ENCODE measurements at places on chromosomes 1 and 21.
A peak's percentile ranks its signal among the peaks of the same experiment; 100 is the strongest.

GRCh38 chr1:85313888-85314696, 37.7 kb upstream of the BCL10 start:
- no peak for DNase-seq

- DNase-seq, result no peak
Observed at GRCh38 chr1:58789322-58789856, 5.5 kb upstream of the JUN start.

DNA sequence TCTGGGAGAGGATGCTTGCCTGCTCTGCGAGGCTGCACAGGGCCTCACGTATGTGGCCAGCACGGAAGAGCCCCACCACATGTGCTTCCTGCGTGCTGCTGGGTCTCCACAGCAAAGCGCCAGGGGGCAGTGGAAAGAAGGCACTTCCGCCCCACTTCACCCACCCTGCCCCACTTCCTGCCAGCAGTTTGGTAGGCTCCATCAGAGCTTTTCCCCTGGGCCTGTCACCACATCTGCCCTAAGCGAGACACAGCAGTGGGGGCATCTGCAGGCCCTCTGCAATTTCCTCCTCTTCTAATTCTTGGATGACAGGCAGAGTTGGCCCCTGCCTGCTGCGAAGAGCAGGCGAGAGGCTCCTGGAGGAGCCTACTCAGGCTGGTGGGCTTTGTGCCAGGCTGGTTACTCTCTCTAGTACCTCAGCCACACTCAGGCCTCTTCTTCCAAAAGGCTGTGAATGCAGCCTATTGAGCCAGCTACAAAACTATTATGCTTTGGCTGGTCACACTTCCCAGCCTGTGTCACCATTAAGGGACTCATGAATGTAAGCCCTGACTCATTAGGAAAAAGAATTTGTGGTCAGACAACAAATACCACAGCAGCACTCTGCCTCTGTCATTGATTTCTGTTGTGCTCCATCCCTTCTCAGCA, 25.0 kb downstream of the CD244 start:
- DNase-seq, result peak; percentile 41

GRCh38 chr1:1315435-1315954, 7.1 kb downstream of the PUSL1 start:
- DNase-seq, result no peak

GRCh38 chr1:90605070-90605469, 112.0 kb downstream of the BARHL2 start:
- DNase-seq, result no peak

GRCh38 chr1:241767737-241768136, 80.3 kb upstream of the EXO1 start:
- no peak for DNase-seq

DNA sequence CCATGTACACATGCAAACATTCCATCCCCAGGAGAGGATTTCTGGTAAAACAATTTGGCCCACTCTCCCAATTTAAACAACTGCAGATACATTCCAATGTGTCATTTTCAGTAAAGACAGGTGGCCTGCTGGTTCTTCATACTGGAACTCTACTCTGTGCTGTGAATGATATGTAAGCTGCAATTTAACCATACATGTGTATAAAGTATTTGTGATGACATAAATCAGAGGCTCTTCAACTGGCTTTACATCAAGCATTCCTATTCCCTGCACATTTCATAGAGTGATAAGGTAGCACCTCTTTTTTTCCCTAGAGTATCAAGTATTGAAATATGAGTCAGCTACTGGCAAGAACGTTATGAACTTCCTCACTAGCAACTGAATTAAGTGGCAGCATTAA, 649.5 kb upstream of the ADGRL2 start:
- no peak for DNase-seq

GRCh38 chr1:94239796-94240195, 2.4 kb upstream of the ARHGAP29 start:
- no peak for DNase-seq

GRCh38 chr1:1430114-1430982, 5.1 kb upstream of the VWA1 start:
- no peak for DNase-seq

- DNase-seq, result no peak
Observed at GRCh38 chr1:7584643-7585042, 186.5 kb upstream of the VAMP3 start.

GRCh38 chr1:44032170-44032790, 1.0 kb upstream of the SLC6A9 start:
- DNase-seq, result no peak

DNA sequence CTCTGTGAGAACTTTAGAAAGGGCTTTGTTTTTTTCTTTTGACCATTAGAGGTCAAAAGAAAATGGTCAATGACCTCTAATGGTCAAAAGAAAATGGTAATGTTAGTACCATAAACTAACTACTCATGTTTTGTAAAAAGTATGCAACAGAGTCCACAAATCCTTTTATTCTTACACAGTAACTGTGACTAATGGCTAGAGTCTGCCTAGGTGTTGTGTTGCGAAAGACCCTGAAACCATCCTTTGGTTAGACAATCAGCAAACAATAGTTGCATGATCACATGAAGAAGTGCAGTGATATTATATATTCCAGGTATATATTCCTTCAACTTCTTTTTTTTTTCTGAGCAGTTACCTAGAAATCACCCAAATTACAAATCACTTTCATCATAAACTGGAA, 40.9 kb downstream of the NEGR1 start:
- no peak for DNase-seq

DNA sequence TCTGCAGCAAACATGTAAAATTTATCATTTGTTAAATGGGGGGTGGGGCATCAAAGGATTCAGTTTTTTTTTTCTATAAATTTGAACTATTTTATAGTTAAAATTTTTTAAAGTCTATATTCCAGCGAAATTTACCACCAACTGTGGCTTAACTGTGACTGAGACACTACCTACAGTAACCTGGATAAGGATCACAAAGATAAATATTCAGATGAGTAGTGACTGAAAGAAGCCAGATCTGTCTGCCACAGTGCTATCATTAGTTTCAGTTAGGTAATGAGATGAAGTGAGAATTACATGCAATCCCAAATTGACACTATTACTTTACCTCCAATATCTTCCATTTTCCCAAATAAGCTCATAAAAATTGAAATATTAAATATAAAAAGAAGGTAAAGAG, 5.4 kb downstream of the SPATA6 start:
- no peak for DNase-seq

GRCh38 chr1:184188037-184188436, 136.5 kb downstream of the TSEN15 start:
- no peak for DNase-seq

DNA sequence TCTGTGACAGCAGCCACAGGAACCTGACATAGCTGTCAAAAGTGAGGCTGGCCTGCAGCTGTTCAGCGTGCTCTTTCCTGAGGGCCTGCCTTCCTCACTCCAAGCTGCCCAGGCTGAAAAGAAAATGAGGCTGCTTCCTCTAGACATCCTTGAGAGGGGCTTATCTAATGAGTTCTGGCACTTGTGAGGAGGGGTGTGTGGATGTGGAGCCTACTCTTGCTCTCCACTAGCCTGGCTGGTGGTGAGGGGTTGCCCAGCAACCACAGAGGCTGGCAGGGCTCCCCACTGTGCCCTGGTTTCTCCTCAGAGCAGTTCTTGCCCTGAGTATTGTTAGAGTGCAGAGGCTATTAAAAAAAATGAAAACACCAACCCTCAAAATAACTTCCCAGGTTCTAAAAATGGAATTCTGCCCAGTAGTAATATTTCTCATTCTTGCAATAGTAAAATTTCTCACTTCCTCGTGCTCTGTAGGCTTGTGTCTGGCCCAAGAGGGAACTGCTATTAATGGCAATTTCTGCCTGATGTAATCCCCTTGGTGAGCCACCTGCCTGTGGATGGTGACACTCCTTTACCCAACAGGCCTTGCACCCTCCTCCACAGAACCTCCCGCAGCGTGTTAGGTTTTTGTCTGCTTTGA, 52.6 kb upstream of the EPS8L3 start:
- DNase-seq, result peak; percentile 94

GRCh38 chr1:183980951-183981525, 56.5 kb downstream of the COLGALT2 start:
- DNase-seq, result no peak

GRCh38 chr1:3706651-3707297, 45.5 kb upstream of the CCDC27 start:
- no peak for DNase-seq

Data from suppressor macrophage treated with lipopolysaccharide for 4 hours (primary cell).